NCI-H1930 (cell line): ENCODE measurements at places on chromosomes 6 and 20.

DNA sequence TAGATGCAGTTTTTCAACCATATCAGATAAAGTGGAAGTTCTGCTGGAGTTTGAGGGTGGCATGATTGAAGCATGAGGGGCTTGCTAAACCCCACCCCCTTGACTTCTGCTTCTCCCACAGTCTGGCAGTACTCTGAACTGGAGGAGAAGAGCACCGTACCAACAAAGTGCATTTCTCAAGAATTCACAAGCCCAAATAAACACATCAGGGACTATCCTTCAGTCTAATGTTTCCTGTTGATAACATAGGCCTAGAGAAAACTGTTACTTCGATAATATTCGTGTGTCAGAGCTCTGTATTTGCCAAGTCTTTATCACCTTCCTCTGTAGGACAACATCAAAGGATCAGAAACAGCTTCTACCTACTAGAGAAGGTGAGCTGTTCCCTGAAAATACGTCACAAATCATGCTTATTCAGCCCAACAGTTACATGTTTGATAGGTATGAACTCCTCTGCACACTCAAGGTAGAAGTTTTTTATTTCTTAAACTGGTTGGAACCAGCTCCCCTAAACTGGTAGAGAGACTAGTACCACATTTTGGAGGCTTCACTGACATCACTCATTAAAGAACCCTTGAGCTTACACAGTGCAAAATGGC is 153.2 kb upstream of the PRND start:
- DNase-seq, result no peak

DNA sequence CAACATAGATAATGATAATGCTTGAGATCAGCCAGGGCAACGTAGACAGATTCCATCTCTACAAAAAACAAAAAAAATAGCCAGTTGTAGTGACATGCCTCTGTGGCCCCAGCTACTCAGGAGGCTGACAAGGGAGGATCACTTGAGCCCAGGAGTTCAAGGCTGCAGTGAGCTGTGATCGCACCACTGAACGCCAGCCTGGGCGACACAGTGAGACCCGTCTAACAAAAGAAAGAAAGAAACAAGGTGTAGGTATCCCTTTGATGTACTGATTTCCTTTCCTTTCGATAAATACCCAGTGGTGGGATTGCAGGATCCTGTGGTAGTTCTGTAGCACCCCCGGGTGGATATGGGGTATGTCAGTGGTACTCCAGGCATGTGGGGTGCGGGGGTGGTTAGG is 48.2 kb upstream of the ADTRP start:
- no peak for DNase-seq

GRCh38 chr6:77094821-77095220 is 368.5 kb downstream of the HTR1B start:
- no peak for DNase-seq

DNA sequence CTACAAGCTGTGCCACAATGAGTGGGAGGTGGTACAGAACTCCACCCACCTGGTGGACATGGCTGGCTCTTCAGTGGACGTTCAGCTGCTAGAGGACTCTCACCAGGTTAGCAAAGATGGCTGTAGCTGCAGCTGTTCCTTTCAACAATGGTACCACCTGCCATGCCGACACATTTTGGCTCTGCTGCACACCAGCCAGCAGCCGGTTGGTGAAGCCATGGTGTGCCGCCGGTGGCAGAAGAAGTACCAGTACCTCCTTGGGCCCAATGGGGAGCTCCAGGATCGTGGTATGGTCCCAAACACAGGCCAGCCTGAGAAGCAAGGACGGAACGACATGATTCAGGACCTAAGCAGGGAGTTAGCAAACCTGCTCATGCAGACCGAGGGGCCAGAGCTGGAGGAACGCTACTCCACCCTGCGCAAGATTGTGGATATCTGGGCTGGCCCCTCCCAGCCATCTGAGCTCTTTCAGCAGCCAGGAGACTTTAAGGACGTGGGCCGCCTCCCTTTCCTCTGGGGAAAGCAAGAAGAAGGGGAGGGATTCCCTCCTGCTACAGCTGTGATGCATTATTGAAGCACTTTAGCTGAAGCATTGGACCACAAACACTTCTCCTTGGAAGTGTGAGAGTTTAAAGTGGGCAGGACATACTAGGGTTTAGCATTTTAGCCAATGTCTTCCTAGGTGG is 2.8 kb upstream of the ZSWIM1 start:
- no peak for DNase-seq

GRCh38 chr6:109332748-109333147 is 49.5 kb downstream of the CD164 start:
- DNase-seq, result no peak

GRCh38 chr6:150409576-150410066 is 40.8 kb downstream of the IYD start:
- DNase-seq, result no peak

DNA sequence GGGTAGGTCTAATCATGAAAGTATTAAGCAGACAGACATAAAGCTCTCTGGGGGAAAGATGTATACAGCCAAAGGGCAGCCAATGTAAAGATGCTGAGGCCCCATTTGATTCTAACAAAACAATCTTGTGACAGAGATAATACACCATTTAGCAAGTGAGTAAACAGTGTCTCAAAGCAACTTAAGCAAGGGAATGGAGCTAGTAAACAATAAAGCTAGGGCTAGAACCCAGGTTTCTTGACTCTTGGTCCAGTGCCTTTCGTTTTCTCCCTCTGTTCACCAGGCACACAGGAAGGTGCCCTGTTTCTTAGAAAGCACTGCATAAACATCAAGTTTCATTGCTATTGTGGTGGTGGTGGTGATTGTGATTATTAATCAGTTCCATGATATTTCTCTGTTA is 5.1 kb downstream of the ELOVL2 start:
- DNase-seq, result peak; percentile 40

DNA sequence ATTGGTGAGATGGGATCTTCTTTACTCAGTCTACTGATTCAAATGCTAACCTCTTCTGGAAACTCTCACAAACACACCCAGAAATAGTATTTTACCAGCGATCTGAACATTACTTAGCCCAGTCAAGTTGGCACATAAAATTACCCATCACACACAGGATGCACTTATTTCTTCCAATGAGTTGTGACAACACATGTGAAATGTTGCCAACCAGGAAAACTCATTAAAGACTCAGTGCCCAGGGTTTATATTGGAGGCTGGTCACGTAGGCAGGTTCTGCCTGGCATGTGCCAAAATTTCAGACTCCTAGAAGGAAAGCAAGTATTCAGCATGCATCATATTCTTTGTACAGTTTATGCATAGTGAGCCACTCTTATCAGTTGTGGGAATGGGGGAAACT is 443.3 kb downstream of the EPM2A start:
- no peak for DNase-seq

GRCh38 chr6:90811596-90812226 is 224.8 kb upstream of the MAP3K7 start:
- peak; percentile 90 for DNase-seq

GRCh38 chr6:69663215-69663614 is 133.6 kb downstream of the LMBRD1 start:
- no peak for DNase-seq

DNA sequence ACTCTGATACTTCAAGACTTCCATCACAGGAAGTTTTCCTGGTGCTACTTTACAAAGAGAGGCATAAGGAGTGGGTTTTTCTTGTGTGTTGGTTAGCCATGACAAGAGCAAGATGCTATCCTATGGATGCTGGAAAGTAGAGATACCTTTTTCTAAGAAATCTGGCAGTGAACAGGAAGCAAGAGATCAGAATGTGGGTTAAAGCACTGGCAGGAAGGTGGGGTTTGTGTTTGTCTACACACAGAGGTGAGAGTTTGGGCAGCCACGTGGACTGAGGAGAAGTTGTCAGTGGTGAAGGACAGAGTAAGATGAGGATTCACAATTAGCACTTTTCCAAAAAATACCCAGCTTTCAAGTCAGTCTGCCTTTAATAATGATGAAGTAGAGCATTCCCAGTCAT is 17.9 kb downstream of the SLC2A12 start:
- DNase-seq, result no peak
